ENCODE measurements at places on chromosomes 11 and 22. TPM values are rescaled to one million over a fixed set of nuclear protein-coding genes. Genes with fewer than 3 reads are reported as not detected.

GRCh38 chr11:65852508-65853245 is 5.3 kb downstream of the CFL1 start:
- H3K36me3 ChIP-seq = peaks cover 53% of the 10 kb centered on the region
- no peaks in the 10 kb centered on the region for H3K27me3 ChIP-seq
- no peak overlapping the region for H3K4me3 ChIP-seq
- no peak for DNase-seq

Gene STK33
- total RNA-seq = 36.5 TPM

GRCh38 chr11:71418643-71419042 is 29.6 kb downstream of the DHCR7 start:
- H3K4me3 ChIP-seq = no peak overlapping the region
- no peak overlapping the region for H3K27ac ChIP-seq
- H3K27me3 ChIP-seq = no peaks in the 10 kb centered on the region
- no peak for DNase-seq
- H3K36me3 ChIP-seq = no peaks in the 10 kb centered on the region

Gene UBQLN3
- total RNA-seq = 1.4 TPM

Gene TECTA
- total RNA-seq = 1.0 TPM

GRCh38 chr22:49373289-49373666 is 454.4 kb downstream of the BRD1 start:
- no peaks in the 10 kb centered on the region for H3K4me1 ChIP-seq
- H3K36me3 ChIP-seq = no peaks in the 10 kb centered on the region
- H3K4me3 ChIP-seq = no peak overlapping the region
- peaks cover 20% of the 10 kb centered on the region for H3K27me3 ChIP-seq
- DNase-seq = no peak

DNA sequence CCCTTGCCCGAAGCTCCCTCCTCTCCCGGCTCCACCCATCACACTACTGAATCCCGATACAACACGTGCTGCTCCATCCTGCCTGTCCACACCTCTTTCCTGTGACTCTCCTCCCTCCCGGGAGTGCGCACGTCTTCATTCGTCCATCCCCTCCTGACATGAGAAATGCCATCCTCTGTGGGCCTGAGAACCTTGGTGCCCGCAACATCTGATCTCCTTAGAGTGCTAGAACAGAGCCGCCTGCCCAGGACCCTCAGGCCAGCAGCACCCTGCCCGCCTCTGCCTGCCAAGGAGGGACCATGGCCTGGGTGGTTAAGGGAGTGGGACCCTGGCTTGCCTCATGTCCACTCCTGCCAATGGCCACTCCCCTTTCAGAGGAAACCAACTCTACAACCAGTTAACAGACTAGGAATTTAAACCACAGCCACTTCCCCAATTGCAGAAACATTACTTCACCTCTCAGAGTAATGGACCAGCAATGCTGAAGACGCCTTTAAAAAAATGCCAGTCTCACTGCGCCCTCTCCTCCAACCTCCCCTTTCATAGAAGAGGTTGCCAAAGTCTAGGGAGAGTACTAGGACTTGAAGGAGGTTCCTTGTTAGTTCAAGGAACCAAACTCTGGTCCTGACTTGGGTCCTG is 466.3 kb downstream of the OPCML start:
- peaks cover 8% of the 10 kb centered on the region for H3K27me3 ChIP-seq
- H3K27ac ChIP-seq = no peak overlapping the region
- no peak overlapping the region for H3K4me3 ChIP-seq
- no peak for DNase-seq
- peaks cover 2% of the 10 kb centered on the region for H3K4me1 ChIP-seq

DNA sequence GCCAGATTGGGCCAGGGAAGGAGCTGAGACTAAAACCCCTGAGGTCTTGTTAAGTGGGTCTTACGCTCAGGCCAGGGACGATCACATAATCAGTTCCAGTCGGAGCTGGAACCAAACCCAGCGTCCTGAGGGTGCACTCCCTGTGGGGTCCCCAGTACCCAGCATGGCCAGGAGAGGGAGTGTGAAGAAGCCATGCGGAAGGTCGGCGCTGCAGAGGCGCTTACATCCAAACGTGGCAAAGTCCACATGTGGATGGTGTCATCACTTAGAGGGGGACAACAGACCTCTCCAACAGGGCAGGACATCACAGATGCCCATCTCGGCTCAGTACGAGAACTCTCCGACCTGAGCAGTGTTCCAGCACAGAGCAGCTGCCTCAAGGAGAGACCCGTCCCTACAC is 8.3 kb downstream of the ATP5MGL start:
- H3K27me3 ChIP-seq = no peaks in the 10 kb centered on the region
- H3K27ac ChIP-seq = no peak overlapping the region
- no peak for DNase-seq
- no peaks in the 10 kb centered on the region for H3K4me1 ChIP-seq

DNA sequence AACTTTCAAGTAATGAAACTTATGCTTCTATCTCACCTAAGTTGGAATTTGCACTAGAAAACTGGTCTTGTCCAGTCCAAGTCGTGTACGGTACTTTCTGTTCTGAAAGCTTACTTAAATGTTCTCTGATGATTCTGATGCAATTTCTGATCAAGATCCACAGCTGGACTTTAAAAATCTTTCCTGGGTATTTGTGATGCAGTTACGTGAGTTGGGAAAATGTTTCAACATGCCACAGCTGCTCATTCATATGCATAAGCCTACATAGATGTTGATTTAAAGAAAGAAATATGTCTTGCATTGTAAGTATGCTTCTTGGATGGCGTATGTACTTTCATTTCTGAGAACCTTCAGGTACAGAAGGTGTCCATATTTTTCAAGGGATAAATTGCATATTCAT is 493.7 kb upstream of the CCDC90B start:
- no peaks in the 10 kb centered on the region for H3K27me3 ChIP-seq
- H3K4me1 ChIP-seq = no peaks in the 10 kb centered on the region
- no peaks in the 10 kb centered on the region for H3K36me3 ChIP-seq
- DNase-seq = no peak
- no peak overlapping the region for H3K27ac ChIP-seq

Gene RASGRP2
- total RNA-seq = 39.3 TPM

GRCh38 chr11:76709756-76710155 is 39.2 kb upstream of the LRRC32 start:
- no peak for DNase-seq
- H3K4me1 ChIP-seq = no peaks in the 10 kb centered on the region
- H3K27me3 ChIP-seq = no peaks in the 10 kb centered on the region
- no peak overlapping the region for H3K4me3 ChIP-seq
- H3K27ac ChIP-seq = no peak overlapping the region
- no peaks in the 10 kb centered on the region for H3K36me3 ChIP-seq

DNA sequence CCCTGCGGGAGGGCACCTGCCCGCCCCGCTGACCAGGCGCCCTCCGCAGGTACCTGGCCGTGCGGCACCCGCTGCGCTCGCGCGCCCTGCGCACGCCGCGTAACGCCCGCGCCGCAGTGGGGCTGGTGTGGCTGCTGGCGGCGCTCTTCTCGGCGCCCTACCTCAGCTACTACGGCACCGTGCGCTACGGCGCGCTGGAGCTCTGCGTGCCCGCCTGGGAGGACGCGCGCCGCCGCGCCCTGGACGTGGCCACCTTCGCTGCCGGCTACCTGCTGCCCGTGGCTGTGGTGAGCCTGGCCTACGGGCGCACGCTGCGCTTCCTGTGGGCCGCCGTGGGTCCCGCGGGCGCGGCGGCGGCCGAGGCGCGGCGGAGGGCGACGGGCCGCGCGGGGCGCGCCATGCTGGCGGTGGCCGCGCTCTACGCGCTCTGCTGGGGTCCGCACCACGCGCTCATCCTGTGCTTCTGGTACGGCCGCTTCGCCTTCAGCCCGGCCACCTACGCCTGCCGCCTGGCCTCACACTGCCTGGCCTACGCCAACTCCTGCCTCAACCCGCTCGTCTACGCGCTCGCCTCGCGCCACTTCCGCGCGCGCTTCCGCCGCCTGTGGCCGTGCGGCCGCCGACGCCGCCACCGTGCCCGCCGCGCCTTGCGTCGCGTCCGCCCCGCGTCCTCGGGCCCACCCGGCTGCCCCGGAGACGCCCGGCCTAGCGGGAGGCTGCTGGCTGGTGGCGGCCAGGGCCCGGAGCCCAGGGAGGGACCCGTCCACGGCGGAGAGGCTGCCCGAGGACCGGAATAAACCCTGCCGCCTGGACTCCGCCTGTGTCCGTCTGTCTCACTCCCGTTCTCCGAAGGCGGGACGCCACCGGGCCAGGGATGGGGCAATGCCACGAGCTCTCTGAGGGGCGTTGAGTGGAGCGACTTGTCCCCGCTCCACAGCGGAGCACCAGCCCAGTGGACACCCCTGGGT is 1.8 kb downstream of the GALR3 start:
- peak overlapping the region; percentile 53 for H3K4me3 ChIP-seq
- peak; percentile 22 for DNase-seq
- peaks cover 4% of the 10 kb centered on the region for H3K27me3 ChIP-seq

Gene FXYD2
- 6.9 TPM for total RNA-seq

DNA sequence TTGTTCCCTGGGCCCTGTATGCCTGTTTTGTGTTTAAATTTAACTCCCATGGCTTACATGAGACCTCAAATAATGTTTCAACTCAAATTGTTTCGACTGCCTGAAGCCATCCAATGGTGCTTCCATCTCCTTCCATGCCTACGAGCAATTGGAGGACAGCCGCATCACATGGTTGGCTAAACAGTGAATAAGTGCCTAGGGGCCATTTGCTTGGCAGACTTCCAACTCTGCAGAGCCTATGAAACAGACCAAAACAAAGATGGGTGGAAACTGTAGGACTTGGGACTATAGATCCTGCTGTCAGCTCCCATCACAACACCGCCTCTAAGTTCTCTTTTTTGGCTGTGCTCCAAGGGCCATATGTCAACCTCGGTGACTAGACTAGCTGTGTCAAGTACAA is 84.1 kb downstream of the PARVA start:
- no peak overlapping the region for H3K4me3 ChIP-seq
- H3K27ac ChIP-seq = no peak overlapping the region
- no peaks in the 10 kb centered on the region for H3K4me1 ChIP-seq

Gene F2
- 0.40 TPM for total RNA-seq

Gene CD3E
- total RNA-seq = 5.3 TPM

Gene MPZL2
- 116 TPM for total RNA-seq

Gene LRRC75B
- 17.9 TPM for total RNA-seq

DNA sequence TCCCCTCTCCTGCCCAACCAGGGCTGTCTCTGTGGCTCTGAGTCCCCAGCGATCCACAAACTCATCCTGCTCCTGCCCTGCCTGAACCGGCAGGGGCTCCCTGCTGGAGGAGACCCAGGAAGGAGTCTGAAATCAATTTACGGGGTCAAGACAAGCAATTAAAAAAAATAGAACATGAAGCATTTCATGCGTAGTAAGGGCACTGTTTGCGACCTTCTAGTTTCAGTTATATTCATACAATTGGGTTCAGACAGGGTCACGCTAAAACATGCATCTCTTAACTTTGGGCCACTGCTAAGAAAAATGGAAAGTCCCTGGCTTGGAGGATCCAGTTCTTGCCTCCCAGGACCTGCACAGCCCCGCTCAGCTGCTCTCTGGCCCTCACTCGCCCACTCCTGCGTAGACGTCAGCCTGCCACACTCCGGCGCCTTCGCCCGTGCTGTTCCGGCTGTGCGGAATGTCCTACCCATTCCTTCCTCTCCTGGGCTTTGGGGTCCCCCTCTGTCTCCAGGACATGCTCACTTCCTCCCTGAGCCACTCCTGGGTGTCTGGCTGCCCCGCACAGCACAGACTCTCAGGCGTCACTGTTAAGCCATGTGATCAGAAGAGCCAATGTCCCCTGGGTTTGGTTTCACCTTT is 12.8 kb downstream of the NFAM1 start:
- no peaks in the 10 kb centered on the region for H3K36me3 ChIP-seq
- H3K4me3 ChIP-seq = no peak overlapping the region
- H3K4me1 ChIP-seq = no peaks in the 10 kb centered on the region
- no peak for DNase-seq

DNA sequence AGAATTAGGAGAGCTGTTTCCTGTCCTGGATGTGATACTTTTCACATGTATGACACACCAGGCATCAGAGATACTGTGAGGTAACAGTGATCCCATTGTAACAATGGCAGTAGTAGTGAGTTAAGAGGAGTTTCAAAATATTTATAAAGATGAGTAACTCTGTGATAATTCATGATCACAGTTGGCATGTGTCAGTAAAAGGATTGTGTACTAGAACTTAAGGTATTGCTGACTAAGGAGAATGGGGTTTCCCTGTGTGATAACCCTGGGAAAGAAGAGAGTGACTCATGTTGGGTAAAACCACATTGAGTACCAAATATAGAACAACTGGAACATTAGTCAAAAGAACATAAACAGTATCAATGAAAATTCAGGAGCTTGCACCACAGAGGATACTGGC is 22.9 kb upstream of the SLC5A1 start:
- H3K4me1 ChIP-seq = no peaks in the 10 kb centered on the region
- H3K4me3 ChIP-seq = no peak overlapping the region
- no peak for DNase-seq
- H3K36me3 ChIP-seq = no peaks in the 10 kb centered on the region
- H3K27ac ChIP-seq = no peak overlapping the region

GRCh38 chr11:6544921-6545850 is 48.1 kb downstream of the DNHD1 start:
- H3K27ac ChIP-seq = no peak overlapping the region
- no peaks in the 10 kb centered on the region for H3K27me3 ChIP-seq
- H3K36me3 ChIP-seq = peaks cover 24% of the 10 kb centered on the region
- H3K4me1 ChIP-seq = no peaks in the 10 kb centered on the region
- DNase-seq = no peak

Gene MYOD1
- total RNA-seq = not detected

Gene TSPAN32
- 7.4 TPM for total RNA-seq

DNA sequence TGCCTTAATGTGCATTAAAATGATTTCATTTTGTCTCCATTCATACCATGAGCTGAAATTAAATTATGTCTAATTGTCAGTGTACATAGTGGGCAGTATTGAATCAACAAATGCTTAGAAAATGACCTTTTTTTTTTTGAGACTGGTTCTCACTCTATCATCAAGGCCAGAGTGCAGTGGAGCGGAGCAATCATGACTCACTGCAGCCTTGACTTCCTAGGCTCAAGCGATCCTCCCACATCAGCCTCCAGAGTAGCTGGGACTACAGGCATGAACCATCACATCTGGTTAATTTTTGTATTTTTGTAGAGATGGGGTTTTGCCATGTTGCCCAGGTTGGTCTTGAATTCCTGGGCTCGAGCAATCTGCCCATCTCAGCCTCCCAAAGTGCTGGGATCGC is 117.0 kb upstream of the BLID start:
- H3K36me3 ChIP-seq = no peaks in the 10 kb centered on the region
- H3K4me1 ChIP-seq = peaks cover 13% of the 10 kb centered on the region
- DNase-seq = no peak
- no peaks in the 10 kb centered on the region for H3K27me3 ChIP-seq
- no peak overlapping the region for H3K4me3 ChIP-seq
- H3K27ac ChIP-seq = no peak overlapping the region

Gene SIPA1
- 39.7 TPM for total RNA-seq
